NCI-H2081 treated with DMSO at 0.1 percent for 48 hours (cell line): ENCODE measurements at places on chromosomes 4 and X.
A peak's percentile ranks its signal among the peaks of the same experiment; 100 is the strongest.

DNA sequence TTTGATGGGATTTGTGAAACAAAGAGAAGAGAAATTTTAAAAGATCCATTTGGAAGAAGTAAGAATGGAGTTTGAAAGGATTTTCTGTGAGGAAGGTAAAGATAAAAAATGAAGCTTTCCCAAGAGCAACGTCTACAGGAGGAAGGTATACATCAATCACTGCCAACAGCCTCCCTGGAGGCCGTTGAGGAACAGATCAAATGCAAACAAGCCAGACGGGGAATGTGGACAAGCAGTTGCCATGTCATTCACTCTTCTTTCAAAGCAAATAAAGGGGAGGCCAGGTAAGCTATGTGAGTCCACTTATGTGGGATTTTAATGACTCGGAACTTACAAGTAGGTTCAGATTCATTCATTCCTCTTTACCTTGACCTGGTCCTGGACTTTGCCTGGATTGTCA, 1020.5 kb upstream of the AGA start:
- no peak for DNase-seq

DNA sequence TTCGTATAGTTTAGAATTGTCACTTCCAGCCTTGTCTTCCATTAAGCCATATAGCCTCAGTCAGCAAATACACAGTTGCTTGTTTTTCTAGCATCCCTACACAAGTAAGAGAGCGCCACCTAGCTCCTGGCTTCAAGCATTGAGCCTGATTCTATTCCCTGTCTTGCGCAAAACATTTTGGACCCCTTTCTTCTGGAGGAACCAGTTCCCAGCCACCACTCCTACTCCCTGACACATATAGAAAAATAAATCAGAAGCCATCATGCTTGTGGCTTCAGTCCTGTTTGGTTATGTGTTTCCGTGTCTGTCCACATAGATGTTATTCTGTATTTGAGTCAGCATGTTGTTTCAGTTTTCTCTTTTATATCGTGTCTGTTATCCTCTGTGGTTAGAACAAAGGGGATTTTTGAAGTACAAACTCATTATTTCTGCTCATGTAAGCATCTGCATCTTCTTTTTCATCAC, 59.9 kb downstream of the GK start:
- peak; percentile 8 for DNase-seq

DNA sequence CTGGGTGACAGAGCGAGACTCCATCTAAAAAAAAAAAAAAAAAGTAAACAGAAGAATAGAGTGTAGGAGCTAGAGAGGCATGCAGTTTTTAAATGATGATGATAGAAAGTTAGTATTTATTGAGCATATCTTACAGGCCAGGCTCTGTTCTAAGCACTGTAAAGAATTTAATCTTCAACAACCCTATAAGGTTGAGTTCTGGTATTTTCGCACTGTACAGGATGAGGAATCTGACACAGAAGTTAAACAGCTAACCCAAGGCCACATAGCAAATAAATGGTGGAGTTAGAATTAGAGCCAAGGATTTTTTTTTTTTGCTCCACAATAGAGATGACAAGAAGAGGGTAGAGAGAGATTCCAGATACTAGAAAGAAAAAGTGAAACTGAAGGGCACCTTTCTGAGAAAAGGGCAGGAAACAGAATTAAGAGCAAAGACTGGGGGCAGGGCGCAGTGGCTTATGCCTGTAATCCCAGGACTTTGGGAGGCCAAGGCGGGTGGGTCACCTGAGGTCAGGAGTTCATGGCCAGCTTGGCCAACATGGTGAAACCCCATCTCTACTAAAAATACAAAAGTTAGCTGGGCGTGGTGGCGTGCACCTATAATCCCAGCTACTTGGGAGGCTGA, 56.1 kb downstream of the KLHL5 start:
- DNase-seq = no peak

DNA sequence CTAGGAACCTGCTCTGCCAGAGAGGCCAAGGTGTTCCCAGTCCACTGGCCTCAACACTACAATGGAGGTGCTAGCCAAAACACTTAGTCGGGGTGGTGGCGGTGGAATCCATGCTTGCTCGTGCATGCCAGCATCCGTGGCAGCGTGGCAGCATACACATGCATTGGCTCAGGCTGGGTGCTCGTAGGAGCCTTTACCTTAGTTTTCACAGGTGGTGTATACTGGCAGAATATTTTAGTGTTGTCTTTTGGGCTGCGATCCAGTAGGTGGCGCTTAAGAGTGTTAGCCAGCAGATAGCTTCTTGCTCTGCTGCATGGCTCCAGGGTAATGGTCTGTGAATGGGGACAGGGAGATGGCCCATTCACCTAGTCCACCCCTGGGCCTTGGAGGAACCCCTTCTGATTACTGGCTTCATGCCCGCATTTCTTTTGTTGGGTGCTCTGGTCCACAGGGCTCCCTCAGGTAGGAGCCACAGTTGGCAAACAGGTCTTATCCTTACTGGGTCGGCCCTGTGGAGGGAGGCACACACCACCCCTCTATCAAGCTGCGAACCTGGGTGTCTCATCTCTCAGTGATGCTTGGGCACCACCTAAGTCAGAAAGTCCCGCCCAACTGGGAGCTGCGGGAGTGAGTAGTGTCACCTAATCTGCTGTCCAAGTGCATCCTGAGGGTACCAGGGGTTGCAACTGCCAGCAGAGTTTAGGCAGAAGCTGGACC, 40.0 kb downstream of the RIPPLY1 start:
- DNase-seq = no peak

DNA sequence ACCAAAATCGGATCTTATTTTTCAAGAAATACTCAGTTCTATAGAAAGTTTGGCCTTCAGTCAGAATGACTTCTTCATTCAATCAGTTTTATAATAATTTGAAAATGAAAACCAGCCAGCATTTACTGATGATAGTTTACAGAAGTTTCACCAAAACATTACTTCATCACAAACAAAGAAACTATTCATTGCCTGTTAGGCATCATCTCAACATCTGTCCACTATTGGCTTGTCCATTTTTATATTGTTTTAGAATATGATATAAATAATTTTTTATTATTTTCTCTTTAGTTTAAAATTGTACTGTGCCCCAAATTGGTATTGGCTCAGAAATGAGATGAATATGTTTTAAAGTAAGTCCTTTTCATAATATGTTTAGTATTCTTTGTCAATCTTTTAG, 38.4 kb downstream of the FAT4 start:
- DNase-seq = no peak

DNA sequence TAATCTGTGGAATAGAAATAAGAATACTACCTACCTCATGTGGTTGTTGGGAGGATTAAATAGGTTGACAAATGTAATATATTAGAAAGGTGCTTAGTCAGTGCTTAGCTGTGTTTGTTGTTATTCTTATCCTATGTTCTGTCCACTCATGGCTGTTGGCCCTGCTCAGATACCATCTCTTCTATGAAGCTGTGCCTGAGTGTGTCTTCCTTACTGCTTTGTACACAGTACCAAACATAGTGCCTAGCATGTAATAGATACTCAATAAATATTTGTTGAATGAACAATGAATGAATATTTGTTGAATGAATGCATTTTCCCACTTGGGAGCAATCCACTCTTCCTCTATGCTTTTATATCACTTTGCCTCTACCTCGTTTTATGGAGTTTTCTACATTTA, 57.2 kb downstream of the NHS start:
- no peak for DNase-seq

DNA sequence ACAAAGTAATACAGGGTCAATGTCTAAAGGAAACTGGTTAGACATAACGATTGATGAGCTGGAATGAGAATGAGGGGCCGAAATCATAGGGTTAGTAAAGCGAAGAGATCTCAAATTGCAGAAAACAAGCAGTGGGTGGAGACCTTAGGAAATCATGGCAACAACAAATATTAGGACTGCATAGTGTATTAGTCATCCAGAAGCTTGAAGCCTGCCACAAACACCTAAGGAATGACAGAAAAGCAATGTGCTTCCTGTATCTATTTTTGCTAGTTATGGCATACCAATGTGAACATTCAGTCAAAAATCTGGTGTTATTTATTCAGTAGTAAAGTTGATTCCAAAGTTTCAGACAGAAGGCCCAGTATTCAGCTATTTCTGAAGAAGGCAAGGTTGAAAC, 410.9 kb upstream of the CT83 start:
- no peak for DNase-seq

- no peak for DNase-seq
Measured at GRCh38 chr4:166432125-166432524, 559.1 kb downstream of the TLL1 start.

DNA sequence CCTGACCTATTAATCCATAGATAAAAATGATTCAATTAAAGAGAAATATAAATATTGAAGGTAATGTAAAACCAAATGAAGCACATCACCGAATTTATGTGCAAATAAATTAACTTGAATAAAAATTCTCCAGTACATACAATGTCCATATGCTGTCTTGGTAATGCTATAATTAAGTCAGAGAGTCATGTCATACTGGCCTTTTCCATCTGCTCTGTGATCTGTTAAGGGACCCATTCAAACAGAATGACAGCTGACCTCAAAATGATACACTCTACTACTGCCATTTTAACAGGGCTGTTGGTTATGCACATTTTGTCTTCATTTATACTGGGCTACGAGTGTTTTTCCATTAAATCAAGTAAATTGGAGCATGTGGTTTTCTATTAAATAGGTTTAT, 99.3 kb downstream of the TEX13A start:
- no peak for DNase-seq

- no peak for DNase-seq
Measured at GRCh38 chr4:167779864-167780263, 312.5 kb upstream of the ANXA10 start.

- DNase-seq = no peak
Measured at GRCh38 chr4:1871471-1872021, 353 bp downstream of the NSD2 start.

DNA sequence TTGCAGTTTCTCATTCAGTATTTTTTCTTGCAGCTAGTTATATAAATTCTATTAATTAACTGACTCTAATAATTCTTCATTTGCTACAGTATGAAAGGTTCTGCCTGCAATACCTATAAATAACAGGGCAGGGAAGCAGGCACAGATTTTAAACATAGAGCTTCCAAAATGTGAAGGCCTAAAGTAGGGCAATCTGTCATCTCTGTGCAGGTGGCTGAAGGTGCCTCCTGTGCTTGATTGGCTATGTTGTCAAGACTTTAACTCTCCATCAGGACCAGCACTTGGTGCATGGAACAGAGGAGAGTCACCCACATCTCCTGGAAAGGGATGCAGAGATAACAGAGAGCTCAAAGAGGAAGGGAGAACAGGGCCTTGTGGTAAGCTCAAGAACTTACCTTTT, 75.2 kb upstream of the TSPAN5 start:
- no peak for DNase-seq

DNA sequence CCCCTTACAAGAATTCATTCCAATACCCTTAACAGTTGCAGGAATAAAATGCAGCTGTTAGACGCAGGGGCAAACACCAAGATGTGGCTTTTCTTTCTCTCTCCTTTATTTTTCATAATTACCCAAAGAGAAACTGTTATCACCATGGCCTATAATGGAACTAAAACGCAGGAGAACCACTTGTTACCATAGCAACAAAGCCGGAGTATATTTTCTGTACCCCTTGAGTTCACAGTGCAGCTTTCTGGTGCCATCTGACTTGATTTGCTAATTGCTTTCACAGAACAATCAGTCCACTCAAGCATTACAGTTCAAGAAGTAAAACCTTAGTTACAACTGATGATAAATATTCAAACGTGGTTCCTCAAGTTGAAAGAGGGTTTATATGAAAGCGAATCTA, 157.9 kb downstream of the AMELX start:
- DNase-seq = no peak

DNA sequence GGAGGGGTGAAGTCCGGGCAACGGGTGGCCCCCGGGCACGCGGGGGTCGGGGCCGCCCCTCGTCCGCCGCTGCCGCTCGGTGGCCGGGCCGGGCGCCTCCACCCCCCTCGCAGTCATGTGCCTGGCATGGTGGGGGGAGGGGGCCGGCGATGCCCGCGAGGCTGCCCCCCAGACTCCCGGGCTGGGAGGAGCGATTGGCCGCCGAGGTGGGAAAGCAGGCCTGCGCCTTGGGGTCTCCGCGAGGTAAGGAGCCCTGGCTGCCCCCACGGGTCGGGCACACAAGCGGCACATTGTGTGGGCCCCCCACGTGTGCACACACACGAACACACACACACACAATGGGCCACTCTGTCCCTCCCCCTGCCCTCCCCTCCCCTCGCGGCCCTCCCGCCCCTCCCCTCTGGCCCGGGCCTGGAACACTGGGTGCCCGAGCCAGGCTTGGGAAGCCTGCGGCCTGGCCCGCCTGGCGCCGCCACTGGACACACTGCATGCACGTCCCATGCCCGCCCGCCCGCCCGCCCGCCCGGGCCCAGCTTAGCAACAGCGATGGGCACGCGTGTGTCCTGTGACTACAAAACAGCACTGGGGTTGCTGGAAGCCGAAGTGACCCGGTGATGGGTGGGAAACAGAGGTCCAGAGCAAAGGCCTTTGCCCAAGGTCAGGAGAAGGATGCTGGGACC, 1.3 kb downstream of the SLC6A8 start:
- DNase-seq = no peak

DNA sequence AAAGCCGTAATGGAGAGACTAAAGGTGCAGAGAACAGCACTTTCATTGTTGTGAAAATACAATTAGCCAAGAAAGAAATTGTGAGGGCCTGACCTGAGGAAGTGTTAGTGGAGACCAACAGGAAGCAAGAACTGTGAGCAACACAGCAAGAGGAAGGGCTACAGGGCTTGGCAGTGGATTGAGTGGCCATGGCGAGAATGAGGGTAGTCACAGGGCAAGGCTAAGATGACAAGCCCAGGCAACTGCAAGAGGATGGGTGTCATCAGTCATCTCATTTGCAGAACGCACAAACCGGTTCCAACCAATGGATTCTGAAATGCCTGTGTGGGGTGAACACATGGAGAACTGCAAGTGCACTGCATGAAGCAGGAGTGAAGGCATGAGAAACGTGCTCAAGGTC, 3.6 kb downstream of the SLC10A6 start:
- no peak for DNase-seq

DNA sequence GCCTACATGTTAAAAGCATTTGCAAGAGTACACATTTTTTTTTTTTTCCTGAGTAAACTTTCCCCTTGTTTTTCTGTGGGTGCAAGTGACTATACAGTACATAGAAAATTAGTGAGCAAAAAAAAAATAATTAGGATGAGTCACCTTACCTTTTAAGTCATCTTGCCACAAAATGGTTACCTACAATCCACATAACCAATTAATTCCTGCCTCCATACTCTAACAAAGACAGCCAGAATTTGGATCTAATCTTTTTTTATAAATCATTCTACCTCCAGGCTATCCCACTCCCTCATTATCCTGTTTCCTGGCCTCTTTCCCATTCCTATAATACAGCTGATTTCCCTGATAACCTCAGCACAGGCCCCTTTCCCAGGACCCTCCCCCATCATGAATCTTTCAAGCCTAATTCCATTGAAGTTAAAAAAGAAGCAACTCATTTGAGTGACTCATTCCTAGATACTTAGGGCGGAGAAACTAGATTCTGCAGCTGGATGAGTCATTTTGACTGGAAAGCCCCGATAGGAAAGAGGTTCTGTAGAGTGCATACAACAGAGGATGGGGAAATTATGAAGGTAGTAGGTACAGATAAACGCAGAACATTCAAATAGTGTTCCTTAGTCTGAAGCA, 128.2 kb downstream of the C4orf51 start:
- no peak for DNase-seq
